ENCODE measurements at places on chromosomes 12 and 14.

DNA sequence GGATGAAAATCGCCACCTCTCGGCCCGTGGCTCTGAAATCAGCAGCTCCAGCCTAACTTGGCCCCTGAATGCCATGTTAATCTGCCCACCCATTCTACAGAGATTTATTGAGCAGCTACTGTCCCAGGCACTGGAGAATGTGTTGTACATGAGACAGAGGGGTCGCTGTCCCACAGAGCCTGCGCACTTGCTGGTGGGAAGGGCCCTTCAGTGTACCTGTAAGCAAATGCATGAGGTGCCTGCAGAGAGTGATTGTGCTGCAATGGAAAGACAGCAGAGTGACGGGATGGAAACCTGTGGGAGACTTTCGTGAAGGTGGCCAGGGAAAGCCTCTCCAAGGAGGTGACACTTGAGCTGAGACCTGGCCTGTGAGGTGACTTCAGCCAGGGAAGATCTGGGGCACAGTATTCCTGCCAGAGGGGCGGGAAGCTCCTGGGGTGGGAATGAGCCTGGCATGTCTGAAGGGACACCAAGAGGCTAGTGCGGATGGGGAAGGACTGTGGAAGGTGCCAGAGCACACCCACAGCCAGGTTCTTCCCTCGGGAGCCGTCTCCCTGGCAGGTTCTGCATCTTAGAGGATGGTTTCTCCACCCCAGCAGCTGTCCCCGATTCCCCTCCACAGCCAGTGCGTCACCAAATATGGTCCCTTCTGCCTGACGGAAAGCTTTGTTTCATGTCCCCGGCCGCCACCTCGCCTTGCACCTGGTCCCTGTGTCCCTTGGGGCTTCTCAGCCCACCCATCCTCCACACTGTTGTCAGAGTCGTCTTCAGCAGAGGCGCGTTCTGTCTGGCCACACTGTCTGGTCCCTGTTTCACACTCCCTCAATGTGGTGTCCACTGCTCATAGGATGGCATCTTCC lies 8.7 kb downstream of the SMIM41 start:
- DNase-seq: no peak

DNA sequence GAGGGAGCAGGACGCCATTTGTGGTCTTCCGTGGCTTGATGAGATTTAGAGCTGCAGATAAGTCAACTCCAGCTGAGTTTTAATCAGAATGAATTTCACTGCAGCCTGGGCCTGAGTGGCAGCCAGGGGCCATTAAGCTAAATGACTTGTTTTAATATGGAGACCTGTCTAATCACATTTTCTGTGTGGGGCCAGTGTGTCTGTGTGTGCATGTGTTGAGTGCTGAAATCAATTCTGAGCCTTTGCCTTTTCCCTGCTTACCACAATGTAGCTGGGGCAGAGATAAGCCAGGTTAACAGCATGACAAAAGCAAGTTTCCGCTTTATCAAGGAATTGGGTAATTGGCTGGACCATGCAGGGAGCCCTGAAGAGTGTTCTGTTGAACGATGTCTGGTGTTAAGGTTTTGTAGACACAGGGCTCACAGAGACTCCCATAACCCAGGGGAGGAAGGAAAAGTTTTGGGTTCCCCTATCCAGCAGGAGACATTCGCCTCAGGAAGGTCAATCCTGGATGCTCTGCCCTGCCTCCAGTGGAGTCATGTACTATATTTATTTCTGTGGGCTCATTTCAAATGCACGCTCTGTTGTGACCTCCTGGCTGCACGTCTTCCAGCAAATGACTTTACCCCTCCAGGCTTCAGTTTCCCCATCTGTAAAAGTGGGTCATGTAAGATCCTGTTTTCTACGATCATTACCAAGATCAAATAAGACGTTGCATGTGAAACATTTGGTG lies 24.2 kb downstream of the RPH3A start:
- DNase-seq: no peak

DNA sequence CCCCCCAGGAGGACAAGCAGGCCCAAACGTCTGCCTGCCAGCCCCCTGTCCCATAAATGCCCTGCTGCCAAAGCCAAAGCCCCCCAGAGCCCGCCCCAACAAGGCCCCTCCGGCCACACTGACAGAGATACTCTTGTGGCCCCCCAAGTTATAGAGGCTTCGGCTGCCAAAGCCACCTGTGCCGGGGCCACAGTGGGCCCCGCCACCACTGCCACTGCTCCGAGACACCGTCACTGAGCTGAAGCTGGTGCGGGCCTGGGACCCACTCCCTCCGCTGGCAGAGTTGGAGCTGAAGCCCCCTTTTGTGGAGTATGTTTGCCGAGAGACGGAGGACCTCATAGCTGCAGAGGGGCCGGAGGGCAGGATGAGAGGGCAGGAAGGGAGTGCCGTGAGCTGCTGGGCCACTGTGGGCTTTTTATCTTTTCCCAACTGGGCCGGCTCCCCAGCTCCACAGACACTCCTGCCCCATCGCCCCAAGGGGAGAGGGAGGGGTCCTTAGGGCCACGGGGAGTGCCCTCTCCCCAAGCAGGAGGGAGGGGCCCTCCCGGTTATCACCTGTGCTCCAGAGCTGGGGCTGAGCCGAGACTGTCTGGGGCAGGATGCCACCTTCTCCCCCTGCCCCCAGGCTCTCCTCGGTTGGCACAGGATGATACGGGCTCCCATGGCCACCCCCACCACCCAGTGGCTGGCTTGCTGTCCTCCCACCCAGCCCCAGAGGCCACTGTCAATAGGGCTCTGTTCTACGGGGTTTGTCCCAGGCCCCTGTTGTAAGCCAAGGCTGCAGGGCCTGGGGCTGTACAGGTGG lies at the start of gene KRT79:
TSS of gene KRT79 (minus strand) at position 390 of the 805 bp plus-strand sequence. CDS start at position 339, 51 bp downstream.
- DNase-seq: no peak

- no peak for DNase-seq
These were observed 49.8 kb downstream of the CKAP4 start for GRCh38 chr12:106197906-106198623.

DNA sequence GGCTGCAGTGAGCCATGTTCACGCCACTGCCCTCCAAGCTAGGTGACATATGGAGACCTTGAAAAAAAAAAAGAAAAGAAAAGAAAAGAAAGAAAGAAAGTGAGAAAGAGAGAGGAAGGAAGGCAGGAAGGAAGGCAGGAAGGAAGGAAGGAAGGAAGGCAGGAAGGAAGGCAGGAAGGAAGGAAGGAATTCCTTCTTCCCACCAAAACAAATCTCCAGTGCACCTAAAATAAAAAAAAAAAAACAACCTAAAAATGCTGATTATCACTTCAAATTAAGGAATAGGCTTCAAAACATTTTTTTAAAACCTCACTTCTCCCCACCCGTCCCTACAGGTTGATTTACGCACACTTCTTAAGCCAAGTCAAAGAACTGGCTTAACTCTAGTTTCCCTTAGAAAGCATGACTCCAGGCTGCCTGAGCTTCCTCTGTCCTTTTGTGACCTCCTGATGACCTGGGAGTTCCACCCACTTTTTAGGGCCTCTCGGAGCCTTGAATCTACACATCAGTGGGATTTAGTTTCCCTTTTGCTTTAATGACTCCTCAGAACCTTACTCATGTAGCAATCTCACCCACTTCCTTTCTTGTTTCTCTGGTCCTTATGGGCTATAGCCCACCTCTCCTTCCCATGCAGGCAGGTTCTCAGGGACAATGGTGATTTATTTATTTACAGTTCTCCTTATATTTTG lies 18.6 kb downstream of the DUSP6 start:
- no peak for DNase-seq

GRCh38 chr14:90278199-90279175 lies 22.1 kb downstream of the PSMC1 start:
- no peak for DNase-seq

DNA sequence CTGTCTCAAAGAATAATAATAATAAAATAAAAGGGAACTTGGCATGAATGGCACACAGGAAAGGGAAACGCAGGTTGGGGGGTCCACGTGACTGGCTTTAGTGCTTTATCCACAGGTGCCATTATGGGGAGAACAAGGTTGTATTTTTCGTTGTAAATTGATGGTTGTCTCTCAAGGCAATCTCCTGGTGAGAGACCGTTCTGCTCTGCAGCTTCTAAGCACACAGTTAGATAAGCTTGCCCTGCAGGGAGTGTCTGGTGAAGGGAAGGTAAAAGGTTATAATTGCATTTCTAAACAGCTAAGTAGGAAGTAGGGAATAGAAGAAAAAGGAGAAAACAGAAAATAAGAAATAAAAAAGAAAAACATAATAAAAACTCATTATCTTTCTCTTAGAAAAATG lies 69.1 kb upstream of the CPSF6 start:
- no peak for DNase-seq

GRCh38 chr14:71703477-71703876 lies 228.8 kb upstream of the RGS6 start:
- DNase-seq: peak; percentile 80

GRCh38 chr14:90321891-90322290 lies 9.8 kb downstream of the NRDE2 start:
- DNase-seq: no peak

GRCh38 chr14:94897561-94897960 lies 127.6 kb upstream of the GSC start:
- DNase-seq: no peak

- no peak for DNase-seq
These were observed 384.7 kb downstream of the CCDC91 start for GRCh38 chr12:28574746-28575592.

- no peak for DNase-seq
These were observed 51.5 kb downstream of the ZC3H14 start for GRCh38 chr14:88614218-88614907.

- no peak for DNase-seq
These were observed 88.8 kb downstream of the FGD4 start for GRCh38 chr12:32488132-32488531.

DNA sequence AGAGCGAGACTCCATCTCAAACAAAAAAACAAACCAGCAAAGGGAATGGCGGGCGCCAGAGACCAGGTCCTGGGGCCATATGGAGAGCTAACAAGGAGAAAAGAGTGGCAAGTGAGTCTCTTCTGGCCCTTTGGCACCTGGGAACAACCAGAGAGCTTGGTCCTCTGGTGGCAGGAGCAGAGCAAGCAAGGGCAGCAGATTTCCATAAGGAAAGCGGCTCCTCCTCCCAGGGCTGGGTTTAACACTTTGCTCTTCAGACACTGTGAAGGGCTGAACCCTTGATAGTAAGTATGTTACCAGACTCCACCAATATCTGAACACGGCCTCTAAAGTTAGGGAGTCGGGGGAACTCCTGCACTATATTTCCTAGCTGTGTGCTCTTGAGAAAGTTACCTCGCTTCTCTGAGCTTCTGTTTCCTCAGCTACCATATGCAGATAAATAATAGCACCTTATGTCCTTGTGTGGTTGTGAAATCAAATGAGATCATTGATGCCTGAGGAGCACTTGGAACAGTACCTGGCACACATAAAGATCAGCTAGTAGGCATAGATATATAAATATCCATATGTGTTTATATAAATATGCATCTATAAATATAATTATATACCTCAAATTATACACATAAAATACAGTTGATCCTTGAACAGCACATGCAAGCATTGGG lies 33.4 kb upstream of the PLEKHG6 start:
- DNase-seq: no peak

- DNase-seq: peak; percentile 33
These were observed at the start of gene MIPOL1 for GRCh38 chr14:37197421-37198272. Gene MIPOL1 (plus strand): TSS chr14:37197937. CDS start chr14:37247889, 49,952 bp downstream.

DNA sequence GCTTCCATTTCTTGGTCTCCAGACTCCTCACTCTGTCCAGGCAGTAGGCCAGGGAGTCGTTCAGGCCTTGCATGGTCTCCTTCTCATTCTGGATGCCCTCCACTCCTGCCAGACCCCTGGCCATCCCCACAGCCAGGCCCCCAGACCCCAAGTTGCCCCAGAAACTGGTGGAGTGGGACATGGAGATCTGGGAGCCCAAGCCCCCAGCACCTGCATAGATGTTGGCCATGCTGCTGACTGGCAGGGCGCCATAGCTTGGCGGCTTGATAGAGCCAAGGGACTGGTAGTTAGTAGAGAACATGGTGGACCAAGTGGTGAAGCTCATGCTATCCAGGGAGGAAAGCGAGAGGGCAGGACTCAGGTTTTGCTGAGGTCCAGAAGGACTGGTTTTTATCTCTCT lies 21.2 kb upstream of the INSM2 start:
- DNase-seq: no peak

DNA sequence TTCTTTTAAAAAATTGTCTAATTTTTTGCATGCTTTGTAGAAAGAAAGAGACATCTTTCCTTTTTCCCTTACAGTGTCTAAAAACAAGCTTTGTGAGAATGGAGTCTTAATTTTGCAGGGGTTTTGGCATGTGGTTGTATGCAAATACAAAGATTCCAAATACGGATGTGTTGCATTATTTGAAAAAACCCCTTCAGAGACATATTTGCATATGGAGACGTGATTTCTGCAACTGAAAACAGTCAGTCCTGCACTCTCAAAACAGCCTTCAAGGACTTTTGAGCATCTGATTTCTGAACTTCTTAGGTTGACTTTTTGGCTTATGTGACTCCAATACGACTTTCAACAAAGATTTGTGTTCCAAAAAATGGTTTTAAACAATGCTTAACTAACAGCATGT lies 7.8 kb downstream of the IRAK3 start:
- DNase-seq: no peak

DNA sequence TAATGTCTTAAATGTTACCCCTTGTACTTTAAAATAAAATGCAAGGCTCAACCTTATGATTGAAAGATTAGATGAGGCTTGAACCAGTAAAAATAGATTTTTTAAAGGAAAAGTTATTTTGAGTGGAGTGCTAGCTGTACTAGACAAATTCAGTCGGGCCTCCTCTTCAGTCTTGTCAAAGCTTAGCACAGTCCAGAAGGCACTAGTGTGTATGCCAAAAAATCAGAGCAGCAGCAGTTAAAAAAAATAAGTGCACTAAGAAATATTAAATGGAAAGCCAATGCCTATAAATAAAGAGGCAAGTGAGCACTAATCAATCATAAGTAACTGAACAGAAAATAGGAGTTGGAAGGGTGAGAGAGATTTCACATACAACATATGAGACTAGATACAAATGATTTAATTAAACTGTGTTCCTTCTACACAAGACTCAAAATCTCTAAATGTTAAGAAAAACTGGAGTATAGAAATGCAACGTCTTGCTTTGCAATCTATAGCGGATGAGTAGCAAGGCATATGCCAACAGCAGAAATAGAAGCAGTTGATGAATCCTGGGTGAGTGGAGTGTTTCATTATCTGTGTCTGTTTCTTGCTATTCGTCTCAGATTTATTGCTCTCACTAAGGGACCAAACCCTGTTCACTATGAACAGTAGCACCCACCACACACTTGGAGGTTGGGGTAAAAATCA lies 172.1 kb downstream of the ETNK1 start:
- no peak for DNase-seq

DNA sequence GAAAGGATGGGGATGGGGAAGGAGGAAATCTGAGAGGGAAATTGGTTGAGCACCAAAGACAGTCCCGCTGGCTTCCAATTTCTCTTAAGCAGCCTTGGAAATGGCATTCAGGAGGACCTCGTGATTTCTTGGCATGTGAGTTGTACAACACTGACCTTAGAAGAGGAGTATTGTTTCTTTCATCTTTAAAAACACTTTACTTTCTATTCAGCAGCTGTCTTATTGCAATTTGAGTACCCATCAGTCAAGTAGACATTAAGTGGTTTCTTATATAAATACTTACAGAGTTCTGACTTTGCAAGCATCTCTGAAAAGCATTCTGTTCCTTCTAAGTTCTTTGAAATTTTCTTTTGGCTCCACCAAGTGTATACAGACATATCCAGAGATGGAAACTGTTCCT lies 83.2 kb downstream of the LMNTD1 start:
- no peak for DNase-seq

Data from NCI-H1694 (cell line).